ACHN (cell line): ENCODE measurements at places on chromosomes 11 and 22.

GRCh38 chr11:2572491-2573239, 127.1 kb downstream of the KCNQ1OT1 start:
- no peak for DNase-seq

GRCh38 chr22:26883393-26883792, 226.0 kb downstream of the MIAT start:
- DNase-seq = no peak

GRCh38 chr22:24420977-24421343, 6.4 kb upstream of the ADORA2A start:
- DNase-seq = no peak

DNA sequence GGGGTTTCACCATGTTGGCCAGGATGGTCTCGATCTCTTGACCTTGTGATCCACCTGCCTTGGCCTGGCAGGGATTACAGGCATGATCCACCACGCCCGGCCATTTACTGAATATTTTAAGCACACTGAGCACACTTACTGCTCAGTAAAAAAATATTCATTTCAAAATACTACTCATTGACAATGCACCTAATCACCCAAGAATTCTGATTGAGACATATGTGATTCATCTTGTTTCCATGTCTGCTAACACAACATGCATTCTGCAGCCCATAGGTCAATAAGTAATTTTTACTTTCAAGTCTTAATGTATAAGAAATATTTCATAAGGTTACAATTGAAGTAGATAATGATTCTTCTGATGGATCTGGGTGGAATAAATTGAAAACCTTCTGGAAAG, 4.2 kb upstream of the OR52J3 start:
- DNase-seq = no peak

DNA sequence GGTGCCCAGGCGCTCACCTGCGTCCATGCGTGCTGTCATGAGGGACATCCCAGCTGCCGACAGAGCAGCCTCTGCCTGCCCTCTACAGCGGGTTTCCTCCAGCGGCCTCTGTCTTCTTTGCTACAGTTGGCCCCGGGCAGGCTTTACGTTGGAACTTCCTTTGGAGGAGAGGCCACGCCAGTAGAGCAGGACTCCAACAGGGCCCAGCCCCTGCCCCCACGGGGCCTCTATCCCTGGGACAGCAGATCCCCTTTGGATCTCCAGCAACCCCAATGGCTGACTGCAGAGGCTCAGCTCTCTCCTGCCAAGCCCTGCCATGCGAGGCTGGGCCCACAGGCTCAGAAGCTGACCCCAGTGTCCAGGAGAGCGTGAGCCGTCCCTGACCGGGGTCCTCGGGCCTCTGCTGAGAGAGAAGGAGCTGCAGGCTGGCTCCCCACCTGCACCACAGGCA, 12.1 kb downstream of the TRPM5 start:
- no peak for DNase-seq

DNA sequence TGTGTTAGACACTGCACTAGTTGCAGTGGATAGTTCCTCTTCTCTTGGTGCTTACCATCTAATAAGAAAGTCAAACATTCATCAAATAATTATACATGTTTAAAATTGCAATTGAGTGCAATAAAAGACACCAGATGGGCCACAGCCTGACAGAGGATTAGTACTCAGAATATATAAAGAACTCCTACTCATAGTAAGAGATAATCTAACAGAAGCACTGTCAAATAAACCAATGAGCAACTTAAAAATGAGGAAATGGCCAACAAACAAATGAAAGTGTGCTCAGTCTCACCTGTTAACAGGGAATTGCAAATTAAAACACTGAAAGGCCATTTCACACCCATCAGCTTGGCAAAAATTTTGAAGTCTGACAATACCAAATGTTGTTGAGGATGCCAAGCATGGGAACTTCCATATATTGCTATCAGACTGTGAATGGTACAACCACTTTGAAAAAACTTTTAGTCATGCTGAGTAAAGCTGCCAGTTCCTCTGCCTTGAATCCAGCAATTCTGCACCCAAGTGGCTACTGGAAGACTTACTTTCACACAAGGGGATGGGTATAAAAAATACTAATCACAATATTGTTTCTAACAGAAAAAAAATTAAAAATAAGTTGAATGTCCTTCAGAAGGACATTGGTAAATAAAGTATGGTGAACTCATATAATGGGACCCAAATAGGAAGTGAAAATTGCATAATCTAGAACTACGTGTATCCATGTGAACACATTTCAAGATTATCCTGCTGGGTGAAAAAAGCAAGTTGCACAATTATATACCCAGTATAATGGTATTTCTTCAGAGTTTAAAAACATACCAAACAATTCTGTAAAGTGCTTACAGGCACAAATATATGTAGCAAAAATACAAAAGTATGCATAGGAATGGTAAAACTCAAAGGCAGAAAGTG, 41.4 kb upstream of the CREB3L1 start:
- no peak for DNase-seq

DNA sequence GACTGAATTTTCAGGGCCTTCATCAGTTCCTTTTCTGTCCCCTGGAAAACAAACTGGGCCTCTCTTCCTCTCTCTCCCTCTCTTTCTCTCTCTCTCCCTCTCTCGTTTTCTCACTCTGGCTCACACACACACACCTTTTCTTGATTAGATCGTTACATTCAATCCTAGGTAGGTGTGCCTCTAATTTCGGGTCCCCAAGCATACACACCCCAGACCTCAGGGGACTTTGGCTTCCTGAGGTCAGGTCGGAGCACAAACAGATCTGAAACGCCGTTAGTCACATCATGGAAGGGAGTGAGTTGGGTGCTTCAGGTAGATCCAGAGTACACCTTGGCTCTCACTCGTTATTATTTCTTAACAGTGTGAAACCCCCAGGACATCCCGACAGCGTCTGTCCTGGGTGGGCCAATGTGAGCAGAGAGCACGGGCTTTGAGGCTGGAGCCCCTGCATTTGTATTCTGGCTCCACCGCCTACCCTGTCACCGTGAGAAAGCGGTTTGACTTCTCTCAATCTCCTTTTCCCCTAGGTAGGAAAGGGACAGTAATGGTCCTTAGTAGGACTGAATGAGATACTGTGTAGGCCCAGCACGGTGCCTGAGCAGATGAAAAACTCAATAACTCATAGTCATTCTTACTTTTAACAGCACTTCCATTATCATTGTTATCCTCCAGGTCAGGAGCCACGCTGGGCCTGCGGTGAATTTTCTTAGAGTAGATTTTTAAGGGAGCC, 37.3 kb upstream of the POU2AF1 start:
- no peak for DNase-seq

DNA sequence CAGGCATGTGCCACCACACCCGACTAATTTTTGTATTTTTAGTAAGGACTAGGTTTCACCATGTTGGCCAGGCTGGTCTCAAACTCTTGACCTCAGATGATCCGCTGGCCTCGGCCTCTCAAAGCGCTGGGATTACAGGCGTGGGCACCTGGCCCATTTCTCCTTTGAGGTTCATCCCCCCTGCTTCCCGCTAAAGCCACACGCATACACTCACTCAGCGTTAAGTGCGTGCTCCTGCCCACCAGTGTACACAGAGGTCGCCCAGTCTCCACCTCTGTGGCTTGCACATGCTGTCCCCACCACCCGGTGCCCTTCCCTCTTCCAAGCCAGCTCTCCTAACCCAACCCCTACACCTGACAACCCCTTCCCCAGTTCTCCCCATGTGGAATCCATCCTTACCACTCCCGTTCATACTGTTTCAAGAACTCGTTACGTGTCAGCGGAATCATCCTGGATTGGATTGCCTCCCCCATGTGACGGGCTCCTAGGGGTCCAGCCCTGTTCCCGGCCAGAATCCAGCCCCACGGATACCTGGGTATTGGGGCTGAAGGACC, 15.7 kb upstream of the CYTH4 start:
- no peak for DNase-seq

DNA sequence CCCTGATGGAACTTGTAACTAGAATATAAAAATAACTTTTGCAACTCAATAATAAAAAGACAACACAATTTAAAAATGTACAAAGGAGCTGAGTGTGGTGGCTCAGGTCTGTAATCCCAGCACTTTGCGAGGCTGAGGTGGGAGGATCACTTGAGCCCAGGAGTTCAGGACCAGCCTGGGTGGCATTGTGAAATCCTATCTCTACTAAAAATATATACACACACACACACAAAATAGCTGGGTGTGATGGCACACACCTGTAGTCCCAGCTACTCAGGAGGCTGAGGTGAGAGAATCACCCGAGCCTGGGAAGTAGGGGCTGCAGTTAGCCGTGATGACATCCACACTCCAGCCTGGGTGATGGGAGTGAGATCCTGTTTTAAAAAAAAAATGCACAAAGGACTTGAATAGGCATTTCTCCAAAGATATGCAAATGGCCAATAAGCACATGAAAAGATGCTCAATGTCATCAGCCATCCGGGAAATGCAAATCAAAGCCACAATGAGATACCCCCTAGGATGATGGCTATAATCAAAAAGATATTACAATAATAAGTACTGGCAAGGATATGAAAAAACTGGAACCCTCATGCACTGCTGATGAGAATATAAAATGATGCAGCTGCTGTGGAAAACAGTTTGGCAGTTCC, 59.8 kb upstream of the SEPTIN5 start:
- no peak for DNase-seq

DNA sequence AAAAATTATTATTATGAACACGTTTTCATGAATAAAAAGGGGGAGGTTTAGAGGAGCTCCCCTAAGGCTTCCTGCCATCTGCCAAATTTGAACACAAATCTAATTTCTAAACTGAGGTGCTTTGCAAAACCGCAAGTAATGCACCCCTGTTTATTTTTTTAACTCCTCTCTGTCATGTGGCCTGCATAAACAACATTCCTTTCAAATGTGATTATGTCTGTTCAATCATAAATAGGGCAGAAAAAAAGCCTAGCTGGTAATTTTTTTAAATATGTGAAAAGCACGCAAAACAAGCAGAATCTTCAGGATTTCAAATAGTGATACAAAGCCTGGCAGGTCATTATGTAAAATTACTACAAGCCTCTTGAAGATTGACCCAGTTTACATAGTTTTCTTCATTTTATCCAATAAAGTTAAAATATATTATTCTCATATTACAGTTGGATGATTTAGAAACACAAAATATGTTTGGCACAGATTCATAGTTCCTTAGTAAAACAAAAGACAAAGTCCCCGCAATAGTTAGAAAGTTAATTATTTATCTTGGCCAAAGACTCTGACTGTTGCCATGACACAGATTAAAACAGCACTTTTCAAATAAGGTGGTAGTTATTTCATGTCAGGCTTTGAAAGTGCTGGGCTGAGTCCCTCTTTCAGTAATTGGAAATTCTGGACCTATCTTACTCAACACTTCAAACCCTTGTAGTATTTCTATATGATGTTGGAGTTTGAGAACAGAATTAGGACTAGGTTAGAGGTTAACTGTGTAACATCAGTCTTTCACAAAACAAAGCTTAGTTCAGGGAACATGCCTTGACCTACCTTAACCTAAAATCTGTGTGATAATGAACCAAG, 200.3 kb upstream of the MPPED2 start:
- DNase-seq = no peak

DNA sequence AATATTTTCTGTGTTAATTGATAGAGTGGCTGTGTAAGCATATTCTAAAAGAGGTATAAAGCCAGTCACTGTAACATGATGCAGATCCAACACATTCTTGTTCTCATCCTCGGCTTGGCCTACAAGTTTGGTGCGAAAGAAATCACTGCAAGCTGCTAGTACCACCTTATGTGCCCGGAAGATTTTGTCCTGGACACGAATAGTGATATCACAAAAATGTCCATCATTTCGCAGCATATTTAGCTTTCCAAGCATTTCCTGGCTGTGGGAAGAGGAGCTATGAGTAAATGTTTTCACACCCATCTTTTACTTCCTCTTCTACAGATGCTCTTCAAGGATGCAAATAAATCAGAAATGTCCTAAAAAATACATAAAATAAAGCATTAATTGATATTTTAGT, 53.1 kb downstream of the ZBTB44 start:
- DNase-seq = no peak

GRCh38 chr22:39312410-39312809, 7.0 kb downstream of the RPL3 start:
- no peak for DNase-seq

- DNase-seq = peak; percentile 55
These were observed 23.4 kb upstream of the MPPED1 start for GRCh38 chr22:43388420-43388851.

- DNase-seq = no peak
These were observed 10.3 kb downstream of the APOBEC3A start for GRCh38 chr22:38967451-38968450.

DNA sequence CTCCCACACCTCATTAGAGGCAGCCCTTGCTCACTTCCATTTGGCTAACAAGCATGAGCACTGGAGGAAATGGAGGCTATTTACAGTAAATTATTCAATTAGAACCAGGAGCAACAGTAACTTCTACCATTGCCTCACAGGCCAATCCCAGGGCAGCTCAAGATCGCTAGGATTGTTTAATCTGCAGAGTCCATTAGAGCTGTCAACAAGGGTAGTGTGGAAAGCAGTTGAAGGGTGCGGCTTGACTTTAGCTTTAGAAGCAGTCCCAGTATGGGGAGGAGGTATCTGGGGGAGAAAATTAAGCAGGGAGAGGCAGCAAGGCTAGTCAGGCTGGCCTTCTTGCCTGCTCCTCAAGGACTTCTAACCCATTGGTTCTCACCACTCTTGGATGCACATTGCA, 38.3 kb upstream of the CYP2R1 start:
- no peak for DNase-seq

DNA sequence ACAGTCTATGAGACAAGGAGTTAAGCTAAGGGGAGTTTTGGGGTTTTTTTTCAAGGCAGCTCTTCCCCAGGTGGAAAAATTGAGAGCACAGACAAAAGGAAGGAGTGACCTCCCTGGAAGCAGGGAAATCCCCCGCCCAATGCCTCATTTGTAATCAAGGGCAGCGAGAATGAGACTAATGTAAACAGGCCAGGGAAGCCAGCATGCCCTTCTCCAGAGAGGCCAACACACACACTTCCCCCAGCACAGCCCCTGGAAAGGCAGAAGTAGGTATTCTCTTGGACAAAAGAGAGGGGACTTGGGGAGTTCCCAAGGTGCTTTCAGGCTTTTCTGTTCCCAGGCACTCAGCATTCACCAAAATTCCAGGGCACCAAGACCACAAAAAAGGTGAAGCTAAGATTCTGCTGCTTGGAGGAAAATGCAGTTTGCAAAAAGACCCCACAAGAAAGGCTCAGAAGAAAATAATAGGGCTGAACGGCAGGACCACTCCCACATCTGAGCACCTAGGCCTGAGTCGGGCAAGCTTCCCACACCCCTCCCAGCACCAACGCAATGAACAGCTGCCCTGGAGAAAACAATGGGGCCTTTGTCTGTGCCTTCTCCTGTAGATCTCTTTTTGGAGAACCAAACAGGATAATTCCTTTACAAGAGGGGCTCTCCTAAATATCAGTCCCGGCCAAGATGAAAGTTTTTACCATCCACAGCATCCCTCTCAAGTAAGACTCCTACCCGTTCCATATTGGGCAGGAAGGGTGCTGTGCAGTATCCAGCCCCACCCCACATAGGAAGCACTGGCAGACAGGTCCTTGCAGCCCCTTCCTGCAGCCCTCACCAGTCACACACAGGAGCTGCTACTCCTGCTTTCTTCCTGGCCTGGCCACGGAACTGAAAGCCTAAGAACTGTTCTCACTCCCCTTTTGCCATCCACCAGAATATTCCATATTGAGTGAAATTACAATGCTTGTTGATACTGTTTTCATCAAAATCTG, 70.7 kb upstream of the AKIP1 start:
- DNase-seq = no peak

- no peak for DNase-seq
These were observed 293.9 kb upstream of the PLET1 start for GRCh38 chr11:112554586-112554985.
